ENCODE measurements at places on chromosomes 11 and 22.

DNA sequence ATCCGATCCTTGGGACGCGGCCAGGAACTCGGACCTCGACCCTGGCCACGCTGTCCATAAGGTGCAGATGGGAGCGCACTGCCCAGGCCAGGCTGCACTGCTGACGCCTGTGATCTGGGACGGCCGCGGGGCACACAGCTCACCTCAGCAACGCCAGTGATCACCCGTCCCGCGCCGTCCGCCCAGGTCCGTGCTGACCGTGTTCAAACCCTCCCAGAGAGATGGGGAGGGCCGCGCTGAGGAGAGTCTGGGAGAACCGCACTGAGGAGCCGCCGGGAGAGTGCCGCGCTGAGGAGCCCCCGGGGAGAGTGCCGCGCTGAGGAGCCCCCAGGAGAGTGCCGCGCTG, 636 bp downstream of the KCNQ1OT1 start:
- DNase-seq: no peak

GRCh38 chr11:44622721-44623258, 57.3 kb downstream of the CD82 start:
- no peak for DNase-seq

GRCh38 chr22:31962387-31963125, 18.2 kb downstream of the YWHAH start:
- no peak for DNase-seq

DNA sequence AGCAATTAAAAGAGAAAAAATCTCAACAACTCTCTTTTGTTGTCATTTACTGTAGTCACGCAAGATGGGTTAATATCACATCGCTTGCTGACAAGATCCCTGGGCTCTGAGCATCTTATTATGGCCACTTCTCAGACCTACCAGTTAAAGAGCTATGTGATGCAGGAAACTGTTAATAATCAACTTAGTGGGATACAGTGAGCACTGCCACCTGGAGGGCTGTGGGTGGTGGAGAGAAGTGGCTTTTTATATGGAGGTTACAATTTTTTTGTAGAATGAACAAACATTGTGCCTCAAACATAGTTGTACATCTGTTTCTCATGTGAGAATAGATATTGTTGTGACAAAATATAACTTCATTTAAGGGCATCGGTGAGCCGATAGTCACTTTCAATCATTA, 181.0 kb downstream of the TENM4 start:
- no peak for DNase-seq

DNA sequence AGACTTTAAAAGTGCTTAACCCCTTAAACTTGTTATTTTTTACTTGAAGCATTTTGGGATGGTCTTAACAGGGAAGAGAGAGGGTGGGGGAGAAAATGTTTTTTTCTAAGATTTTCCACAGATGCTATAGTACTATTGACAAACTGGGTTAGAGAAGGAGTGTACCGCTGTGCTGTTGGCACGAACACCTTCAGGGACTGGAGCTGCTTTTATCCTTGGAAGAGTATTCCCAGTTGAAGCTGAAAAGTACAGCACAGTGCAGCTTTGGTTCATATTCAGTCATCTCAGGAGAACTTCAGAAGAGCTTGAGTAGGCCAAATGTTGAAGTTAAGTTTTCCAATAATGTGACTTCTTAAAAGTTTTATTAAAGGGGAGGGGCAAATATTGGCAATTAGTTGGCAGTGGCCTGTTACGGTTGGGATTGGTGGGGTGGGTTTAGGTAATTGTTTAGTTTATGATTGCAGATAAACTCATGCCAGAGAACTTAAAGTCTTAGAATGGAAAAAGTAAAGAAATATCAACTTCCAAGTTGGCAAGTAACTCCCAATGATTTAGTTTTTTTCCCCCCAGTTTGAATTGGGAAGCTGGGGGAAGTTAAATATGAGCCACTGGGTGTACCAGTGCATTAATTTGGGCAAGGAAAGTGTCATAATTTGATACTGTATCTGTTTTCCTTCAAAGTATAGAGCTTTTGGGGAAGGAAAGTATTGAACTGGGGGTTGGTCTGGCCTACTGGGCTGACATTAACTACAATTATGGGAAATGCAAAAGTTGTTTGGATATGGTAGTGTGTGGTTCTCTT, 2.8 kb downstream of the MALAT1 start:
- DNase-seq: no peak

GRCh38 chr22:44155115-44155514, 25.6 kb upstream of the PARVG start:
- no peak for DNase-seq

DNA sequence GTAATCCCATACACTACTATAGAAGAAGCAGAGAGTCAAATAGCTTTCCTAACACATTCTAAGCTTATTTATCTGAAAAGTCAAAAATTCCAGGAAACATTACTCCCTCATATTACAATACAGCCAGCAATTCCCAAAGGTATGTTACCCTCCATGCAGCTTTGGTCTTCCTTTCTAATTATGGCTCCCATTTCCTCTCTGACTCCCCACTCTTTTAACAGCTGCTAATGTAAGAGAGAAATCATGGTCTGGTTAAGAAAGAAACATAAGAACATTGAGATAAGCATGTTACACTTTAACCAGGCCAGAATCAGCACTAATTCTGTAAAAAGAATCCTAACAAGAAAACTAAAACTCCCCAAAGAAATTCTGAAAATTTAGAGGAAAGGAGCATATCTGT, 6.8 kb downstream of the PPP2R1B start:
- DNase-seq: no peak

- no peak for DNase-seq
These were observed 4.0 kb downstream of the APOL4 start for GRCh38 chr22:36197514-36198146.

GRCh38 chr22:49956418-49956770, 4.2 kb upstream of the PIM3 start:
- no peak for DNase-seq

DNA sequence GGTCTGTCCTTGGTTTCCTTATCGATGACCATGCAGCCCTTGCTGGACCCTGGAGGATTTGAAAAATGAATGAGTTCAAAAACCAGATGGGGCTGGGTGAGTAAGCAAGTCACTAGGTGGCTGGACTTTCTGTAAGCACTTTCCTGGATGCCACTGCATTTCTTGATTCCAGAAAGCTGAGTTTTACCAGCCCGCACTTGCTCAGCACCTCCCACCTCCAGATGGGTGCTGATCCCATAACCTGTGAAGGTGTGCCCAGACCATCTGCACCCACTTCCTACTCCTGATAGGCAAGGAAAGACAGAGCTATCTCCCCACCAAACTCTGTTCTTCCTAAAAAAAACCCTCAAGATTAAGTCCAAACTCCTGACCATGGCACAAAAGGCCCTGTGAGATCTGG, 21.1 kb downstream of the ASCC2 start:
- no peak for DNase-seq

DNA sequence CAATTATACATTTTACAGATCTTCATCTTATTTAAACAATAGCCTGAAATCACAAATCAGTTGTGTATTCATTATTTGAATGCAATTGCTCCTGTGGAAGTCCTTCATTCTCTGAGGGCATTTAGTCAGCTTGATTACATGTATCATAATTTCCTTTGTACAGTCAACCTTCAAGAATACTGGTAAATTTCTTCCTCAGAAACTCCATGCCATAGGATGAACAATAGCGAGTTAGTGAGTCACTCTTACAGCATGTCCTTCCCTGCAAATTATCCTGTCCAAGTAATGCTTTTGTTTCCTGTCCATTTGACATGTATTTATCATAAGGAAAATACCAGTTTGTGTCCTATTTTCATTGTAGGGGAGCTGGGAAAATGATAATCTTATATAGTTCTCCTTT, 3.8 kb downstream of the OR10S1 start:
- no peak for DNase-seq

DNA sequence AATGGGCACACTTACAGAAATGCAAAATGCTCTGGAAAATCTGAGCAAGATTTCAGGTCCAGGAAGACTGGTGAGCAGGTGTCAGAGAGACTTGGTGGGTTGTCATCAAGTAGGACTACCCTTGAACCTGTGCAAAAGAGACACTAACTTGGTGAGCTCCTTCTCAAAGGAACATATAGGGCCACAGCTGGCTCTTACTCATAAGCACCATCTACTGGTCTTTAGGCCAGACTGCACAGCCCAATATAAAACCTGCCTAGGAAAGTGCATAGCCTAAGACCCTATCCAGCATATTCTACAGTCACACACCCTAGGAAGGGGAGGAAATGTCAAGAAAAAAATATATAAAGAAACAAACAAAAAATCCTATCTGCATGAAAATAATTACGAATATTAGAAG, 18.2 kb upstream of the OR10W1 start:
- no peak for DNase-seq

All from substantia nigra (tissue), 51 donors.